ENCODE measurements at places on chromosomes 2 and 18.

GRCh38 chr18:24954341-24954740, 397.6 kb downstream of the ZNF521 start:
- DNase-seq = no peak

GRCh38 chr2:65658881-65659280, 226.5 kb upstream of the SPRED2 start:
- DNase-seq = no peak

GRCh38 chr2:85409845-85410583, at the start of gene CAPG:
Gene CAPG (minus strand): TSS chr2:85410366. CDS start chr2:85402145, 8,221 bp downstream.
- DNase-seq = no peak

DNA sequence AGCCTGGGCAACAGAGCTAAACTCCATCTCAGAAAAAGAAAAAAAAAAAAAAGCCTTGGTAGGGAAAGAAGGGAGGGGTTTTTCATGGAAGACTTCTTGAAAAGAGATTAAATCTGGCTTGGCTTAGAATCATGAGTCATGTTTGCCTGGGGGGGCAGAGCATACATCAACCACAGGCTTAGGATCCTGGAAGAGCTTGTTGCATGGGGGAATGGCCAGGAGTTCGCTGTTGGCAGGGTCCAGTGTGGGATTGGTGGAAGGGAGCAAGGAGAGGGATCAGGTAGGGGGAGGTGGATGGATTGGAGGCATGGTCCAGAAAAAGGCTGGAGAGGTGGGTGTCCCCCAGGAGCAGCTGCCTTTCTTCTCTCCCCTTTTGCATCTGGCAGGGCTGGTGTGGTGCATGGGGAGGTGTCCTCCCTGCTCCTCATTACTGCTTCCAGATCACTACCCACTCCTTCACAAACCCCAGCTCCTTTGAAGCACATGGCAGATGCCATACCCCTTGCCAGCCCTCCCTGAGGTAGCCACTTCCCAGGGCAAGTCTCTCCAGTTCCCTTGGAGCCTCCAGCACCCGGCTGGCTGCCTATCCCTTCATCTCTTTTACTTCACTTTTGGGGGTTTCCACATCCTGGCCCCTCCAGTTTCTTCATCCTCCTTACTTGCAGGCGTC, 2.5 kb downstream of the ARMC9 start:
- no peak for DNase-seq

DNA sequence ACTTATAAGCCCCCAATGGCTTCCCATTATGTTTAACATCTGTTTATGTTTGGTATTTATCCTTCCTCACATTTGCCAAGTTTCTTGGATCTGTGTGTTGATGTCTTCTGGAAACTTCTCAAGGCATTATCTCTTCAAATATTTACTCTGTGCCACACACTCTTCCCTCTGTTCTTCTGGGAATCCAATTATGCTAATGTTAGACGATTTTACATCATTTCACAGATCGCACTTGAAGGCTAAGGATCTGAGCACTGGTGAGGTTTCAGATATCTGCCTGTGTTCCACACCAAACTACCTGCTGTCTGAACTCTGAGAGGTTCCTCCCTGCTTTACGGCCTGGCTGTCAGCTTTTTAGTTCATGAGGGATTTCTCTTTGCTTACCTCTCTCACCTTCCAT, 10.1 kb downstream of the AOX1 start:
- DNase-seq = no peak

GRCh38 chr2:126510356-126510755, 145.6 kb upstream of the GYPC start:
- no peak for DNase-seq
